Activated CD8-positive, alpha-beta memory T cell treated with anti-CD3 and anti-CD28 coated beads for 4 hours (primary cell): ENCODE measurements at places on chromosomes 16 and 17.
A peak's percentile ranks its signal among the peaks of the same experiment; 100 is the strongest.

DNA sequence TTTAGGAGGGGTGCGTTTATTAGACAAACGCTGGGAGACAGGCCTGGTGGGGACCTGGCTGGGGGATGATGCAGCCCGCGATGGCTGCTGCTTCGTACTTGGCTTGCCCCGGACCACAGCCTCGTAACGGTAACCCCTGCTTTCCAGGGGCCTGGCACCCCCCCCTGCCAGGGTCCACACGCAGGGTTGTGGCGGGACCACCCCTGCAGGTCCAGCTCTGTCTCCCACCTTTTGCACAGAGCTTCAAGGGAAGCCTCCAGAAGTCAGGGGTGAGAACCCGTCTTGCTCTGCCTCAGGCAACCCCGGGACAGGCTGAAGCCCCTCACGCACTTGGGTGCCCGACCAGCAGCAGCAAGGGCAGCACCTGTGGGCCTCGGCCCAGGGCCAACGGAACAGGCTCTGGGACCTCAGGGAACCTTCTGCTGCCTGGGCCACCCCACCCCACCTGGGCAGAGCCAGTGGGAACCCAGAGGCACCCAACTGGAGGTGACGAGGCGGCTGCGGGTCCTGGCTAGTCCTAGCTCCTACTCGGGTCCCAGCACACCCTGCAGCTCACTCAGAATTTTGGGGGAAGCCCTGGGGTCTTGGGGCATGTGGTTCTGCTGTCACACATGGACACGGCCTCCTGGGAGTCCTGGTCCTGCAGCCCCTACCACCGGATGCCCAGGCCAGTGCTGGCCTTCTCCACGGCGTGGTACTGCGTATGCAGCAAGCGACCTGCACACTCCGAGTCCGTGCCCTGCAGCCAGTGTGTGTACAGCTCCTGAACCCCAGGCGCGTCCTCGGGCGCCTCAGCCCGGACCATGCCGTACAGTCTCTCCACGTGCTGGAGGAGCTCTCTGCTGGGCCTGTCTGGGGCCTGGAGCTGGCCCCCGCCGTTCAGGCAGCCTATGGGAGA is 3.1 kb downstream of the HAGHL start:
- DNase-seq = no peak

- DNase-seq = no peak
These were observed 44.5 kb downstream of the AATF start for GRCh38 chr17:36993227-36993626.

GRCh38 chr16:24953306-24953705 is 61.9 kb downstream of the ARHGAP17 start:
- DNase-seq = no peak

DNA sequence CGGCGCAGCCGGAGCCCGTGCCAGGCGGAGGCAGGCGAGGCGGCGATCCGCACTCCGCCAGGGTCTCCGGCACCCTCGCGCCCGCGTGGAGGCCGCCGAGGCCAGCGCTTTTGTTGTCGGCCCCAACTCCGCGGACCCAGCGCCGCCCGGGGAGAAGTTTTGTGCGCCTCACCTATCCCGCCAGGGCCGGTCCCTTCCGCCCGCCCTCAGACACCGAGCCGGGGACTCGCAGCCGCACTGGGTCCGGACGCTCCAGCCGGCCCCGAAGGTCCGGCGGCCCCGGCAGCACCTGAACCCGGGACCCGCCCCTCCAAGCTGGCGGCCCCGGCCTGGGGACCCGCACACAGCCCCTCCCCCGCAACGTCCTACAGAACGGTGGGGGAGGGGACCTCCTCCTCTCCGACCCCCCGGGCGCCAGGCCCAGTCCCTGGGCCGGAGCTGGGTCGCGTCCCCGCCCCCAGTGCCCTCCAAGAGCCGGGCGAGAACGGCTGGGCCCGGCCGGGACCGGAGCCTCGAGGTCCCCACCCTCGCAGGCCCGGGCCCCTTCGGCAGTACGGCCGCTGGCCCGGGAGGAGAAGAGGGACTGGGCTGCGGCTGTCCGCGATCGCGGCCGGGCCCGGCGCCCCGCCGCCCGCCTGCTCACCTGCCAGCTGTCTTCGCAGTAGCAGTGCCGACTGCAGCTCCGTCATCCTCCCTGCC is 698 bp downstream of the UBE2G1 start:
- peak; percentile 6 for DNase-seq

- no peak for DNase-seq
These were observed 103.5 kb upstream of the ZNF750 start for GRCh38 chr17:82943339-82943738.

DNA sequence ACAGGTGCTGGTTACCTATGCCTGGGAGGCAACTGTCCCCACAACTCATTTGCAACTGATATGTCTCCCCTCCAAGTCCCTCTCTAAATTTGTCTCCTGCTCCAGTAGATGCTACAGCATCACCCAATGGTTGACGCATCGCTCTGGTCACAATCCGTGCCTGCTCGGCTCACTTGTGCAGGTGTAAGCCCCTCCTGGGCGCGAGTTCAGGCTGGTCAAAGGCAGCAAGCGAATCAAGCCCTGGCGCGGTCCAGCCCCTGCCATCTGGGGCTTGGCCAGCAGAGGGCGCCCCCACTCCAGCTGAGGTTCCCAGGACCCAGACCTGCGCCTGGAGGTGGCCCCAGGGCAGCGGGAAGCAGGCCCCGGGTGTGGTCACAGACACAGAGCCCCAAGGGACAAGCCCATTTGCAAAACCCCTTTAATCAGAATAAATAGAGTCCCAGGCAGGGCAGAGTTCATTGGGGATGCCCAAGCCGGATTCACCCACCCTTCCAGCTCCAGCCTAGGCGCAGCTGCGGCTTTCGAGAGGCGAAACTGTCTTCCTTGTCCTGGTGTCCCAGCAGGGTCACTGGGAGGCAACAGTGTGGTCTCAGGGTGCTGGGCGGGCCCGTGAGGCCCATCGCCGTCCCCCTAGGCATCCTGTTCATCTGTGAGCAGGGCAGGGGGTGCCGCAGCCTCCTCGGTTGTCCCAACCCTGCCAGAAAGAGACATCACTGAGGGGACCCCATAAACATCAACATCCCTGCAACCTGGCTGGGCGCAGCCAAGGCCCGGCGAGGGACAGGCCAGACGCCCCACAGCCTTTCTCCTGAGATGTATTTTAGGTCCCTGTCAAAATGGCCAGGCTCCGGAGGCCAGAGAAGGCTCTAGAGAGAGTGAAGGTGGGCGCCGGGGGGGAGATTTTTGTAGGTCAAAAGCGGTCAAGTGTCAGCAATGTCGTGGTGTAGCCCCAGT is 15.8 kb downstream of the TMC6 start:
- no peak for DNase-seq

DNA sequence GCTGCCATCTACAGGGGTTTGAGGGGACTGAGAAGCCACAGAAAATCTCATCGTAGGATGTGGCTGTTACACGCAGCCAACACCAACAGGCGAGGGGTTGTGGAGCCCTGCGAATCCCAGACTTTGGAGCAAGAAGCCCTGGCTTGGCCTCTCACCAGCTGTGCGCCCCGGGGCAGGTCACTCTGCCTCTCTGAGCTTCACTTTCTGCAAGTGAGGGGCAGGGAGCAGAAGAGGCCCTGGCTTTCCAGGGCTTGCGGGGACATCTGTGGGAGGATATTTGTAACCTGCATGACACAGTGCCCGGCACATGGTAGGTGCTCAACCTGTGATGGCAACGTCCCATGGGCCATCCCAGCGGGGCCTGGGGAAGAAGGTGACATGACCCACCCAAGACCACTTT is 32.9 kb upstream of the CIBAR2 start:
- no peak for DNase-seq

GRCh38 chr17:35866341-35866950 is 2.2 kb downstream of the HEATR9 start:
- DNase-seq = no peak

DNA sequence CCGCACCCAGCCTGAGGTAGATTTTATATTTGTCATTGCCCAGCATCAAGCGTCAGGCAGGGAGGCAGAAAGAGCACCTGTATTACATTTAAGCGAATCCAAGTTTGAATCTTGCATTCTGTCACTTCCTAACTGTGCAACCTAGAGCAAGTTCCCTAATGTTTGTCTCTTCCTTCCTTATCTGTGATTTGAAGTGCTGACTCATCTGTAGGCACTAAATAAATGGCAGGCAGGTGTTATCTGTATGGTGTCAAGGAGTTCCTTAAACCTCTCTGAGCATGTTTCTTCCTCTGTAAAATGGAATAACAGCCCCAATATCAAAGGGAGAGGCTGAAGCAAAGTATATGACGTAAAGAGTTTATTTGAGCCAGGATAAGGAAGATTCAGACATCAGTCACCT is 24.3 kb downstream of the GP2 start:
- DNase-seq = no peak

- DNase-seq = no peak
These were observed 316.6 kb downstream of the SLC39A11 start for GRCh38 chr17:72775919-72776318.

- no peak for DNase-seq
These were observed 4.0 kb downstream of the SLC25A10 start for GRCh38 chr17:81715872-81716673.

DNA sequence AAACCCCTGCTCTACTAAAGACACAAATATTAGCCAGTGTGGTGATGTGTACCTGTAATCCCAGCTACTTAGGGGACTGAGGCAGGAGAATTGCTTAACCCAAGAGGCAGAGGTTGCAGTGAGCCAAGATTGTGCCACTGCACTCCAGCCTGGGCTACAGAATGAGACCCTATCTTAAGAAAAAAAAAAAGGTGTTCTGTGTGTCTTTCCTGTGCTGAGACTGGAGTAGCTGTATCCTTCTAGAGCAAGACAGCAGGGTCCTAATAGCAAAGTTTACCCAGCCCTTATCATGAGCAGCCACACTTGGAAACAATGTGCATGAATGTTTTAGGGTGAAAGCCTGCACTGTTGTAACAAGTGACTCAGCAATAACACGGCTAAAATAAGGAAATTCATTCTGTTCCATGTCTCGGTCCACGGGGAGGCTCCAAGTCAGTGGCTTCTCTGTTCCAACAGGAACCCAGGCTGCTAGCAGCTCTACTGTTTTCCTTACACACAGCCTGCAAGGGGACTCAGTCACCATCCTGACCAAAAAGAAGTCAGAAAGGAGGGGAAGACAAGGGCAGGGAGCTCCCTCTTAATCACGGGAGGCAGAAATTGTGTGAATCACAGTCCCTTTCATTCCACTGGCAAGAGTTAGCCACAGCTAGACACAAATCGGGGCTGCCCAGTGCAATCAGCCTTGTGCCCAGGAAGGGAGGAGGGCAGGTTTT is 7.1 kb upstream of the SLC5A11 start:
- no peak for DNase-seq

DNA sequence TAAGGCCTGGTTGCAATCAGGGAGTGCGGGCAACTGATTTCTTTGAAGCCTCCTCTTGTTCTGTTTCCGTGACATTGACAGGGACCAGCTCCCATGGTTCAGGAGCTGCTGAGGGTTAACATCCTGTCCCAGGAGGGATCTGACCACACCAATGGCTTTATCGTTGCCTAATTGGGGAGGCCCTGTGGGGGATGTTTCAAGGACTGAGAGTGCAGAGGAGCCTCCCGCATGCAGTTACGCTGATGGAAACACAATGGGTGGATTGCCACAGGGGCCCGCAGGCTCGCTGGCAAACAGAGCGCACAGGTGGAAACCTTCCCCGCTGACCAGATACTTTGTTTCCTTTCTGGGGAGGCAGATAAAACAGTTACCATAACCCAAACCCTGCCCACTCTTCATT is 23.8 kb upstream of the ABCC1 start:
- no peak for DNase-seq

DNA sequence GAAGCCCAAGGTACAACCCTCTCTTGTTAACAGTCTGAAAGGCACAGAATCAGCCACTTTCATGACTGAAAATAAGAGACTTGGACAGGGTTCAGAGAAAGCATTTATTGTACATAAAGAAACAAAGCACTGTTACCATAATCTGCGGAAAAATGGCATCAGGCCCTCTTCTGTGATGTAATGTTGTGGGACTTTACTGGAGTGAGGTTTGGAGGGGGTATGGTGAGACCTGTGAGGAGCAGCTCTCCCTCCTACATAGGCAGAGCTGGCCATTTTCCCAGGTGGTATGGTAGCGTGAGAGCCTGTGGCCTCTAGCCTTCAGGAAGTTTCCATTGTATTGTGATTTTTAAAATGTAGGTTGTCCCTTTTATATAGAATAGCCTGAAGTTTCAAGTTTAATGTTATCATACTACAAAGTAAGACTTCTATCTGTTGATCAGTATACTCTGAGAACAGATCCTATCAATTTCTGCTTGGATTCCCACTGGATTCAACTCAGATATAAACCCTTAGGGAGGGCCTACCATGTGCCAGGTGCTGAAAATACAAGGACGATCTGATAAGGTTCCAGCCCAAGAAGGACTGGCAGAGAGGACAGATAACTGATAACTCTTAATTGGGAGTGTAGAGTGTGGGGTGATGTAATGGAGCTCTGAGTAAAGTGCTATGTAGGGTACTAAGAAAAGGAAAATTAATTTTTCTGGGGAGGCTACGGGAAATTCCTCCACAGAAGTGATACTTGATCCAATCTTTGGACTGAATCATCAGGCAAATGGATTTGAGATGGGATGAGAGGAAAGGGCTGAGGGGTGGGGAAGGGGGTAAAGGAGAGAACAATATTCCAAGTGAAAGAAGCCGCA is 4.1 kb upstream of the YPEL2 start:
- DNase-seq = no peak

DNA sequence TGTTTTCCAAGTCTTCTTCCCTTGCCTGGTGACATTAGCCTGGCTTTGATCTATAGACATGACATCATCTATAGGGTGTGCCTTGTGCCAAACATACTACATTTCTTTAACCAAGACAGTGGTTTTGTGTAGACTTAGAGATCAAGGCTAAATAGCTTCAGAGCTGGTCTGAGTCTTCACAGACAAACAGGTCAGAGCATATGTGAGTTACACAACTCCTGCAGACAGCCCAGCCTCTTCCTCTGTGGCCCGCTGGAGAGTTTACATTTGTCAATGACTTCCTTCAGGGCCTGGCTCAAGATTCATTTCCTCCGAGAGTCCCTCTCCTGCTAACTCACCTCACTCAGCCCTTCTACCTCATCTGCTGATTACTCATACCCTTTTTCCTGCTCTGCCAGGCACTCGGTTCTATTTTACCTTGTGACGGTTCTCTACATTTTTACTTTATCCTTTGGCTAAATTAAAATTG is 73.1 kb upstream of the TANC2 start:
- DNase-seq = no peak

DNA sequence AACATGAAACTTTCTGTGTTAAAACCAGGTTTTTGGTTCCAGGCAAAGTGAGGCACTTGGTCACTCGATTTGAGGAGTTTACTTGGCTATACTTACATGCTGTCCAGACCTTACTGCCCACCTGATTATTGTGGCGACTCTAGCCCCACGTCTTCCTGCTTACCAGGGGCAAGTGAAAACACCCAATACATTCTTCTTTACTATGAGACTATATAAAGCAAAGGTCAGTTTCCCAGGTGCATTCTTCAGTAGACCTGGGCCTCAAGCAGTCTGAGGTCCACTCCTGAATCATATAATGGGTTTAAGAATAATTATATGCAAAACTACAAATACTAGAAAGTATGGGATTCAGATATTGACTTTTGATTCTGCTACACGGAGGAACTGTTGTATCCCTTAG is 86.2 kb downstream of the EFCAB5 start:
- no peak for DNase-seq

- DNase-seq = no peak
These were observed 100.5 kb downstream of the AIPL1 start for GRCh38 chr17:6334386-6334785.
